AG09309 (cell line): ENCODE measurements at places on chromosomes 12 and 14.

GRCh38 chr14:101217080-101217463 lies 313.6 kb upstream of the RTL1 start:
- no peak for DNase-seq

DNA sequence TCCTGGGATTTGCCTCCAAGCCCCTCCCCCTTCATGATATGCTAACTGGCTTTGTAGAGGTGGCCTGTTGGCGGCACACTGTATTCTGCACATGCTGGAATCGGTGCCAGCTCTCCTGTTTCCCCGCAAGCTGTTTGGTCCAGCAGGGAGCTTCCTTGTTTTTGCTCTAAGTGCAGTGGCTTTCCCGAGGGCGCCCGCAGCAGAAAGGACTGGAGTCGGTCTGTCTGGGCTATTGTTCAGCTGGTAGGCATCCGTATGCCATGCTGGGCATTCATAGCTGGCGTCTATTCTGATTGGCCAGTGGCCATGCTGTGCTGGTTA lies 88.9 kb upstream of the MED13L start:
- DNase-seq = no peak

- DNase-seq = no peak
Observed at GRCh38 chr12:67541625-67541991, 106.9 kb upstream of the DYRK2 start.

GRCh38 chr12:52645120-52645761 lies 6.8 kb downstream of the KRT2 start:
- no peak for DNase-seq

DNA sequence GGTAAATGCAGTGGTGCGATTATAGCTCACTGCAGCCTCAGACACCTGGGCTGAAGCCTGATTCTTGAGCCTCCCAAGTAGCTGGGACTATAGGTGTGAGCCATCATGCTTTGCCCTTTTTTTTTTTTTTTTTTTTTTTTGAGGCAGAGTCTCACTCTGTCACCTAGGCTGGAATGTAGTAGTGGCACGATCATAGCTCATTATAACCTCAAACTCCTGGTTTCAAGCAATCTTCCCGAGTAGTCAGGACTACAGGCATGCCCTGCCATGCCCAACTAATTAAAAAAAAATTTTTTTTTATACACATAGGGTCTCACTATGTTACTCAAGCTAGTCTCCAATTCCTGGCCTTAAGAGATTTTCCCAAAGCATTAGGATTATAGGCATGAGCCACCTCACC lies 6.9 kb downstream of the ATP2A2 start:
- no peak for DNase-seq

GRCh38 chr12:131357920-131358319 lies 353.0 kb upstream of the SFSWAP start:
- DNase-seq = no peak

- no peak for DNase-seq
Observed at GRCh38 chr14:35533357-35534207, at the start of gene INSM2. Gene INSM2, plus strand, starts transcription at chr14:35534164. Its CDS starts 89 bp downstream, at chr14:35534253.

GRCh38 chr12:6072302-6072752 lies 52.1 kb downstream of the VWF start:
- DNase-seq = no peak
